Natural killer cell (primary cell): ENCODE measurements at places on chromosomes 3 and 15. TPM values are rescaled to one million over a fixed set of nuclear protein-coding genes. Genes with fewer than 3 reads are reported as not detected.
A peak's percentile ranks its signal among the peaks of the same experiment; 100 is the strongest.

DNA sequence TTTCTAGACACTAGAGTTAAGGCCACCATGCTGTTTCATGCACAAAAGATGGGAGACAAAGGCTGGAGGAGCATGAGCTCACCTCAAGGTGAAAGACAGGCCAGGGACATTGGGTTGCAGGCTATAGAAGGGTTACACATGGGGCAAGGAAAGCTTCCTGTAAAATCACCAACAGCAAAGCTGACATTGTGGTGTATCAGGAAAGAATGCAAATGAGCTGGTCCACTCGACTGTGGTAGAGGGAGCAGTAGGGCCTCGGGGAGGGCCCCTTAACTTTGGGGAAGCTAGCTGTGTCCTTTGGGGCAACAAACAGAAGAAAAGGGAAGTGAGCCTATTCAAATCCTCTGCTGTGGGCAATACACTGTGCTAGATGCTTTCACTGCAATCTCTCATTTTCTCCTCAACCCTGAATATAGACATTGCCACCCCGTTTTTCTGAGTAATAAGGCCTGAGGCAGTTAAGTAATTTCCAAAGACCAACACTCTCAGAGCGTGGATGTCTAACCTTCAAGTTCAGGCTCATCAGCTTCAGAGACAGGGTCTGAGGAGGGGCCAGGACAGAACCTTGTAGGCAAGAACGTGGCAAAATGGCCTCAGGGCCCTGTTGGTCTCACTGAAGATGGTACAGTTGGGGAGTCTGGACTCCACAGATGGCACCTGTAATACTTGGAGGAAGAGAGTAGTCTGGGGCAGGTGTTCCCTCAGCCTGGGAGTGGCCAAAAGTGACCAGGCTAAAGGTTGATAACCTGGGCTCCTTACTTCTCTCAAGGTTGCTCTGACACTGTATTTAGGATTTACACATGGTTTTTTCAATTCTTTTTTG is 24.1 kb downstream of the CX3CR1 start:
- no peak for DNase-seq

- no peak for DNase-seq
These were observed 40.5 kb upstream of the ROPN1 start for GRCh38 chr3:124032311-124032880.

GRCh38 chr3:151864423-151865101 is 8.9 kb upstream of the SUCNR1 start:
- DNase-seq: no peak

- no peak for DNase-seq
These were observed 155.2 kb upstream of the CGNL1 start for GRCh38 chr15:57221134-57221533.

GRCh38 chr15:77901251-77901881 is 176.1 kb downstream of the TBC1D2B start:
- no peak for DNase-seq

GRCh38 chr15:99511866-99512661 is 53.7 kb upstream of the MEF2A start:
- DNase-seq: no peak

- DNase-seq: no peak
These were observed 63.6 kb downstream of the KBTBD12 start for GRCh38 chr3:127978636-127979035.

DNA sequence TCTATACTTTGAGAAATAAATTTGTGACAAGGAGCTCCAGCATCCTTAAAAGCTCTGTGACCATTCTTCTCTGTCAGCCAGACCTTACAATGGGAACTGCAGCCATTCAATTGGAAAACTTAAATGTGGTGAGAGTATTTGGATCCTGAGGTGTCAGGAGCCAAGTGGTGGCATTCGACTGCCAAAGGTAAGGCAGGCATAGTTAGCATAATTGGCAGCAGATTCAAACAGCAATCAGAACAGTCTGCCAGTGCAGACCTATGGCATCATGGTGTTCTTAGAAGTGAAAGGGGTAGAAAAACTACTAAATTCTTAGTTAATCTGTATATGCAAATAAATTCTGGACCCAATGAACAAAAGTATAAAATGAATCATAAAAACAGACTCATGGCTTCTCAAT is 18.2 kb upstream of the FNDC3B start:
- DNase-seq: no peak

- DNase-seq: no peak
These were observed 56.4 kb downstream of the NEO1 start for GRCh38 chr15:73108676-73109075.

DNA sequence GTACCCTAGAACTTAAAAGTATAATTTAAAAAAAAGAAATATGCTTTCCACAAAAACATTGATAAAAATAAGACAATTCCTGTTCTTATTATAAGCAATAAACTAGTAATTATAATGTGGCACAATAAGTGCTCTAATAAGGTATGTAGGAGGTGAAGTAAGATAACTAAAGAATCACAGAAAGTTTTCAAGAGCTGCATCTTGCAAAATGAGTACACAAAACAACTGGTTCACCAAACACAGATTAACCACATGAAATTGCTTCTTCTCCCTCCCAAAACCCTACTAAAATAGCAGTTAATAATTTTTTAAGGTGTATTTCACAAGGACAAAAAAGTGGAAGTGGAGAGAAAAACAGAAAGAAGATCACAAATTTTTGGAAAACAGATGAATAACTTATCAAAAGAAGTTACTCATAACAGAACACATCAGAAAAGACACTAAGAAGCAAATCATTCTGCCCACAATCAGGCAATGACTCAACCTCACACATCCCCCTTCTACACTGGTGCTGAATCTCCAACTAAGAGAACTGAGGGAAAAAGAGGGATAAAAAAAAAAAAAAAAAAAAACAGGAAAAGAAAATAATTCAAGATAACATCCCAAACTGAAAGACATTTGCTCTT is 64.2 kb downstream of the TBC1D5 start:
- no peak for DNase-seq

GRCh38 chr15:25435474-25436243 is 3.2 kb downstream of the UBE3A start:
- no peak for DNase-seq

- no peak for DNase-seq
These were observed 43.8 kb downstream of the GAP43 start for GRCh38 chr3:115666920-115667737.

GRCh38 chr3:25471081-25471768 is 43.2 kb downstream of the RARB start:
- DNase-seq: no peak

- no peak for DNase-seq
These were observed 39.1 kb downstream of the SYNM start for GRCh38 chr15:99143655-99144610.

DNA sequence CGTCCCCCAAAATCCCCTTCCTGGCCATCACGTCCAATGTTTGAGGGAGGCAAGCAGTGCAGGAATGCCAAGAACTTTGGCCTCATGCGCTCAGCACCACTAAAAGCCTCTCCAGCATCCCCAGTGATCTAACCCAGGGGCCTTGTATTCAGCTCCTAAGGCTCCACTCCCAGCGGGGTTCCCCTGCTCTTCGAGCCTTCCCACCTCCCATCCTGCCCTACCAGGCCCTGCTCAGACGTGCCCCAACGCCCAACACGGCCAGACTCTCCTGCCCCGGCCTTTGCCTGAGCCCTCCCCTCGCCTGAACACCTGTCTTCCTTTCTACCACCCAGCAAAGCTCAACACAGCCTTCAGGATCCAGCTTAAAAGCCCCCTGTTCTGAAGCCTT is 30.5 kb downstream of the PLXND1 start:
- peak; percentile 37 for DNase-seq

- DNase-seq: no peak
These were observed 87.6 kb upstream of the TLE3 start for GRCh38 chr15:70185251-70185711.

- DNase-seq: no peak
These were observed 14.4 kb downstream of the POLR2M start for GRCh38 chr15:57720867-57721266.

- DNase-seq: no peak
These were observed 763 bp downstream of the KBTBD8 start for GRCh38 chr3:66998904-66999235.

- DNase-seq: no peak
These were observed 254.0 kb upstream of the SOX2 start for GRCh38 chr3:181457756-181458155.

DNA sequence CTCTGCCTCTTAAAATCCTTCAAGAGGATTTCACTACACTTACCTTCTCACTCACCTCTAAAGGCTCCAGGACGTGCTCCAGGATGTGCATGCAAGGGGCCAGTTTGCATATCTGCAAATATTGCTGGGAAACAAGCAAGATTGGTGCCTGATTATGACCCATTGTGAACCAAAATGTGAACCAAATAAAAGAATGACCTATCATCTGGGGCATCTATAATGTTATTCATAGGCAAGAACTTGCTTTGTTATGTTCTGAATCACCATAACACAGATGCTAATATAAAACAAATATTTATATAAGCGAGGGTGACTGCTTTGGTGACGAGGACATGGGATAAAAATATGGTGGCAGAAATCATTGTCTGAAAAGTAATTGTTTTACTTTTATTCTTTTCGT is 5.5 kb downstream of the IL12A start:
- DNase-seq: no peak

GRCh38 chr3:67094774-67095173 is 96.7 kb downstream of the KBTBD8 start:
- DNase-seq: no peak

GRCh38 chr3:17581421-17582080 is 160.9 kb downstream of the TBC1D5 start:
- DNase-seq: no peak

- no peak for DNase-seq
These were observed 16.3 kb downstream of the HHLA2 start for GRCh38 chr3:108312656-108313055.

DNA sequence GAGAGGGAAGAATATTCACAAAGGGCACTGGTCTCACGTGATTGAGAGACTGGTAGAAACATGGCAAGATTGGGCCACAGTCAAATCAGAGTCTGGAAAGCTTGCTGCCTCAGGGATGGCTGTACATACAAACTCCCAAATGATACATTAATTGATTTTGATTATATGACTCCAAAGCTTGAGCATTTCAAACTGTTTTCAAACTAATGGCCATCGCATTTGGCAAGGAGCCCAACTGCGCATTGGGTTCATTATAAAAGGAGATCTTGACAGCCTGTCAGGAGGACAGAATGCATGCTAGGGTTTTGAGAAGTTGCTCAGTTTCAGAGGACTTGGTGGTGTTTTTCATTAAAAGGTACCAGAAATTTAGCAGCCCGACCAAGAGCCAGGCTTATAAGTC is 117.7 kb downstream of the PTPRG start:
- no peak for DNase-seq

GRCh38 chr3:161150001-161150525 is 44.9 kb upstream of the B3GALNT1 start:
- DNase-seq: no peak

- DNase-seq: no peak
These were observed 171.1 kb upstream of the CGNL1 start for GRCh38 chr15:57205027-57205855.

- DNase-seq: no peak
These were observed at the start of gene TIMP4 for GRCh38 chr3:12158387-12159226. TSS of gene TIMP4 (minus strand) at chr3:12158912. CDS start at chr3:12158840, 72 bp downstream.

DNA sequence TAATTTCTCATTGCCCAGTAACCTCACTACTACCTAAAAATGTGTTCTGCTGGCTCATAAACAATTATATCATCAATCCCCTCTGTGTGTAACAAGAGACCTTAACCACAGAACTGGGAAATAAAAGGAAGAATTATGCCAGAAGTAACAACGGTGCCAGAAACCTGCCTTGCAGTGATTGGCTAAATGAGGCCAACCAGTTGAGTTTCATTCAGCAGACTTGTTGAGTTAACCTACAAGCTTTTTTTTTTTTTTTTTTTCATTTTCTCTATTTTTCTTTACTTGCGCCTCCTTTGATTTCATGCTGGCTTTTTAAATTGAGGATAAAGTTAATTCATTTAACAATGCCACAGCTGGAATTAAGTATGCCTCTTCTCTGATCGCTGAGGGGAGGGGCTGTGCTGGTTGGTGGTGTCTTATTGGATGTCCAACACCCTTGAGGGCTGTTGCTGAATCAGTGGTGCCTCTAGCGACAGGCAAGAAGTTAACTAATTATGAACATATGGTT is 30.0 kb upstream of the GMNC start:
- no peak for DNase-seq

DNA sequence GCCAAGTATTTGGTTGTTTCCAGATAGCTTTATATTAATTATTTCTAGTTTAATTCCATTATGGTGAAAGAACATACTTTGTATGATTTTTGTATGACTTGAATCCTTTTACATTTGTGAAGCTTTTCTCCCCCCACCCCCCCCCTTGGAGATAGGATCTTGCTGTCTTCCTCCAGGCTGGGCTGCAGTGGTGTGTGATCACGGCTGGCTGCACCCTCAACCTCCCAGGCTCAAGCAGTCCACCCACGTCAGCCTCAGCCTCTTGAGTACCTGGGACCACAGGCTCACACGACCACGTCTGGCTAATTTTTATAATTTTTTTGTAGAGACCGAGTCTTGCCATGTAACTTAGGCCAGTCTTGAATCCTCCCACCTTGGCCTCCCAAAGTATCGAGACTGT is 29.5 kb downstream of the ARL8B start:
- no peak for DNase-seq

DNA sequence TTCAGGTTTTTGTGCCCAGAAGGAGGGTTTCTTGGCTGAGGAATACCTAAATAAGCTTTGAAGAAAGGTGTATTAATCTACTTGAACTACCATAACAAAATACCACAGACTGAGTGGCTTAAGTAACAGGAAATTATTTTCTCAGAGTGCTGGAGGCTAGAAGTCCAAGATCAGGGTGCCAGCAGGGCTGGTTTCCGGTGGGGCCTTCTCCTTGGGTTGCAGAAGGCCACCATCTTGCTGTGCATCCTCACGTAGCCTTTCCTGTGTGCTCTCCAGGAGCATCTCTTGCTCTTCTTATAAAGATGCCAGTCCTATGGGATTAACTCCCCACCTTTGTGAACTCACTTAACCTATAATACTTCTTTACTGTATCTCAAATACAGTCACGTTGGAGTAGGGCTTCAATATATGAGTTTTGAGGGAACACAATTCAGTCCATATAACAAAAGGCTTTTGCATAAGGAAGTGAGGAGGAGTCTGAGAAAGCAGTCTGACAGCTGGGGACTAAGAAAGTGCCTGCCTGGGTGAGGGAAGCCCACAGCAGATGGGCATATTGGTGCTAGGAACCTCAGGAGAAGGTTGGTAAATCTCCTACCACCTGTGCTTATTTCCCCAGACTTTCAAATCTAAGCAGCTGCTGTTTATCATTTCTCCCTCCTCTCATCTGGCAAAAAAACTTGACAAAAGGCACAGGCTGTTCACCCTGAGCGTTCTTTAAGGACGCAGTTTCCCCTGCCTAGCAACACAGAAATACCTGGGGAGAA is 89.6 kb upstream of the CBLB start:
- no peak for DNase-seq

SCN11A gene
- total RNA-seq: 0.07 TPM

LMCD1 gene
- not detected for total RNA-seq

MUC20 gene
- total RNA-seq: 11.4 TPM

MINDY2 gene
- total RNA-seq: 16.3 TPM

TRIM42 gene
- not detected for total RNA-seq

MKRN2OS gene
- total RNA-seq: not detected

CD86 gene
- total RNA-seq: 4.7 TPM

SI gene
- total RNA-seq: not detected
